RCC 7860 (cell line): ENCODE measurements at places on chromosomes 6 and 20.

GRCh38 chr6:135581211-135581610 is 83.7 kb upstream of the AHI1 start:
- DNase-seq, result no peak

GRCh38 chr6:37433657-37434271 is 743 bp downstream of the CMTR1 start:
- DNase-seq, result no peak

DNA sequence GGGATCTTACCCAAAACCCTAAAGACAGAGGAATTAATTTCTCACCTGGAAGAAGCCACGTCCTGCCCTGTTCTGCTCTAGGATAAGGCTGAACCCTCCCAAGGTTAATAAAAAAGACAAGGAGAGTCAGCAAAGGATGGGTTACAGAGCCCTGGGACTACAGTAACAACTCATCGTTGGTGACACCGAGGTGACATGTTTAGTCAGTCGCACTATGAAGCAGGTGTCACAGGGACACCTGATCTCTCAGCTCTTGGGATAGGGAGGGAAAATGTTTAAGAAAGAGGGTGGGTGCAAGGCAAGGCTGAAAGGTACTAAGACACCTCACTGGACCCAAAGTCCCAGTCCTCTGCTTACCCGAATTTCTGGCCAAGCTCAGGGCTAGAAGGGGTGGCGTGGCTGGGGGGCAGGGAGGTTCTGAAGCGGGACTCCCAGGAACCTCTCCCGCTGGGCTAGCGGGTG is 562 bp downstream of the MOCS1 start:
- no peak for DNase-seq

DNA sequence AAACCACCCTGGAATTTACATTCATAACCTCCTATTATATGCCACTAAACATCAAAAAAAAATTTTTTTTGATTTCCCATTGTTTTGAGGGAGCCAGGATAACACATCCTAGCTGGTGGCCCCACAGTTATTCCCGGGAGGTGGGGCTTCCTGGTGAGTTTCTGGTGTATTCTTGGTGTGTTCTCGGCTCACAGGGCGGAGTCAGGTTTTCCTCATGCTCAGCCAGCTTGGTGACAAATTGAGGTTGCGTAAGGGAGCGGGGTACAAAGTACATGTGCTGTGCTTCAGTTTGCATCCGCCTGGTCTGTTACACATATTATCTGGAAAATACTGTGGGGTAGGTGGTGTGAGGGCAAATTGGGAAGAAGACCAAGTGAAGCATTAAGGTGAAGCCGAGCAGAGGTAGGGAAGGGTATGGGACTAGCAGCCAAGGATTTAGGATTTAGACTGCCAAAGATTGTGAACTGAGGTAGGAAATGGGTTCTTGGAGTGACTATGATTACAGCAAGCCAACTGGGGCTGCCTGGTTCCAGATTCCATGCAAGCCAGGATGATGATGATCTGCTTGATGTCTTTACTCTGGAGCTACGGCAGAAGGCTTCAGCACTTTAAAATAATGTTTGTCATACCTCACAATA is 46.2 kb upstream of the EEF1A1 start:
- DNase-seq, result peak; percentile 66

DNA sequence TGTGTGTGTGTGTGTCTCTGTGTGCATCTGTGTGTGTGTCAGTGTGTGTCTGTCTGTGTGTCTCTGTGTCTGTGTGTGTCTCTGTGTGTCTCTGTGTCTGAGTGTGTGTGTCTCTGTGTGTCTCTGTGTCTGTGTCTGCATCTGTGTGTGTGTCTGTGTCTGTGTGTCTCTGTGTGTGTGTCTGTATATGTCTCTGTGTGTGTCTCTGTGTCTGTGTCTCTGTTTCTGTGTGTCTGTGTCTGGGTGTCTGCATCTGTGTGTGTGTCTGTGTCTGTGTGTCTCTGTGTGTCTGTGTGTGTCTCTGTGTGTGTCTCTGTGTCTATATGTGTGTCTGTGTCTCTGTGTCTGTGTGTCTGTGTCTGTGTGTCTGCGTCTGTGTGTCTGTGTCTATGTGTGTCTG is 207.8 kb downstream of the TAF4 start:
- no peak for DNase-seq

GRCh38 chr6:134925800-134926199 is 24.1 kb downstream of the ALDH8A1 start:
- peak; percentile 28 for DNase-seq

DNA sequence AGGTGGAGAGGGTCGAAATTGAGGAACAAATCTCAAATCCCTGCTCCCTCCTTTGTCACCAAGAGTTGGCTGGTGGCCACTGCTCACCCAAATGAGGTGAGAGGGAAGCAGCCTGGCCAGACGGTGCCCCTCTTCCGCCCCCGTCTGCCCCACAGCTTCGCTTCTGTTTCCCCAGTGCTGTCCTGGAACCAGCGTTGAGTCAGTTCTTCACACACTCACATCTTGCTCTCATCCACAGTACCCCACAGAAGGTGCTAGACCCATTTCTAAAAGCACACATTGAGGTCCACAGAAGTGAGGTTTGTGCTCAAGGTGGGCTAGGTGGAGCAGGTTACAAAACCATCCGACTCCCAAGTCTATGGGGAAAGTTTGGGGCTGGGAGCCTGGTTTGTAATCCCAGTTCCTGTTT is 3.8 kb downstream of the CEBPB start:
- no peak for DNase-seq

DNA sequence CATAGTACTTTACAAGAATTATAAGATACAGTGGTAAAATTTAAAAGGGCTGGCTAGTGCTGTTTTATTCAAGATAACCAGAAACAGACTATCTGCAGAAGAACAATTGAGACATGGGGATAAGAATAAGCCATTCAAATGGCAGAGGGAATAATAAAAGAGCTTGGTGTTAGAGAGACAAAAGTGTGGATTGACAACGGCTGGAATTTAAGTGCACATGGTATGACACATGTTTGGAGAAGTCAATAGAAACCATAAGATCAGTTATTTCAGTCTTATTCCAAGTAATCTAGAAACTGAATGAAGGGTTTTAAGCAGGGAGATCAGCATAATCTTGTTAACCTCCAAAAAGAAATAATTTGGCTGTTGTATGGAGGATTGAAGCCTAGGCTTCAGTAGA is 1205.5 kb upstream of the CITED2 start:
- DNase-seq, result no peak

DNA sequence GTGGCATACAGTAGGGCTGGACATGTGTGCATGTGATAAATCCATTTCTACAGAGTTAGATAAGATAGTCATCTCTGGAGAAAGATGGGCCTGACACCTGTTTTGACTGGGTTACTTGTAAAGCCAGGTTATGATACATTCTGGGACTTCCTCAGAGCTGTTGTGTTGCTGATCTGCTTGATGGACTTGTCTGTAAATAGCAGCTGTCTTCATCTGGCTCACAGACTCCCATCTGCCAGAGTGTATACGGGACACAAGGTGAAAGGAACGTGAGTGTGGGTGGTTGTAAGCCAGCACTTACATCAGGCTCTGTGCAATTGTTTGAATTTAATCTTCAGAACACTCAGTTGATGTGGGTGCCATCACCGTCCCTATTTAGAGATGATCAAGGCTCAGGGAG is 49.8 kb downstream of the ZDHHC14 start:
- DNase-seq, result no peak

DNA sequence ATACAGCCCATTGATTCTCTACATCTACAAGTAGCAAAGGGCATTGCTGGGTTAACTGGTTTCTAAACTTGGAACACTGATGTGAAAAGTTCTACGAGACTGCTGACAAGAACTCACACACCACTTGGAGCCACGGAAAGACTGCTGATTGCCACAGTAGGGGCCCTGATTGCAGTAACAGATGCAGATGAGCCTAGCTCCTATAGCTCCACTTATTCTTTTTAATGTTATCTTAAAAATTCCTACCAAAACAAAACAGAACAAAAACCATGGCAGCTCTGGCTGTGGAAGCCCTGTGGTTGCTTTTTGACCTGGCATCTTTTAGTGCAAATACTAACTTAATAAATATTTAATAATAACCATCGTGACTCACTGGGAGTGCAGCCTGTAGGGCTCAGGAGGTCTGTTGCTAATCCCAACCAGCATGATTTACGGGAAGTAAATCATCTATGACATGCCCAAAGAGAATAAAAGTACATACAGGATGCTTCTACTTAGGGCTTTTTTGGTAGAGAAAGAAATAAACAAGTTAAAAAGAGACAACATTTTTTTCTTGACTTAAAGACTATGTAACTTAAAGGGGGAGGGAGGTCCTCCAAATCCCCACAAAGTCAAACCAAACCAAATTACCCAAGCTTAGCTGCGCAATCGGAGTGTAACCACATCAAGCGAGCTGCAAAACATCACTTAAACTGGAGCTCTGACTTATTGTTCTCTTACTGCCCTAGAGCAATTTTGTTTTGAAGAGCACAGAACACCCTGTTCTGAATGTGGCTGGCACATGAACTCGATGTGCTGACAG is 87.2 kb downstream of the FKBP5 start:
- DNase-seq, result peak; percentile 64

GRCh38 chr6:47023573-47023972 is 18.6 kb downstream of the ADGRF1 start:
- DNase-seq, result no peak

GRCh38 chr20:49432550-49432949 is 49.9 kb downstream of the KCNB1 start:
- DNase-seq, result no peak

DNA sequence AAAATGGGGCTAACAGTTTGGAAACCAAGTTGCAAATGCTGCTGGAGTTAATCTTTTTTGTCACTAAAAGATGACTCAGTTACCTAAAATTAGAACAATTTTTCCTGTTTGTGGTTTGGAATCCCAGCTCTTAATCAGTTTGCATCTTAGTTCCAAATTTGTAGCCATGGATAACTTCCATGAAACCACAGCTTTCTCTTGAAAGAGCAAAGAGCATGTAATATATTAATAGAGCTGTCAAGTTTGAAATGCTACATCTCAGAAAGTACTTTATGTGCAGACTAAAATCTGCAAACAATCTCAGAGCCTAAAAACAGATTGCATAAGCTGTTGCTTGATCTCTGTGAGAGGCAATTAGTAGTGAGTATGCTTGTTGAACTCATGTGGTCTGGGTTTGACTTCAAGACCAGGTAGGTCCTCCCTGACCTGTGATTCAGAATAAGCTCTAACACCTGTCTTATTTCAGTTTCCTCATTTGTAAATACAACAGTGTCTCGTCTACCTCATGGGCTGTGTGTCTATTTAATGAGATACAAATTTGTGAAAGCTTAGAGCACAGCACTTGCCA is 23.5 kb downstream of the DHX35 start:
- peak; percentile 65 for DNase-seq

GRCh38 chr6:56406276-56407269 is 159.2 kb upstream of the COL21A1 start:
- no peak for DNase-seq

DNA sequence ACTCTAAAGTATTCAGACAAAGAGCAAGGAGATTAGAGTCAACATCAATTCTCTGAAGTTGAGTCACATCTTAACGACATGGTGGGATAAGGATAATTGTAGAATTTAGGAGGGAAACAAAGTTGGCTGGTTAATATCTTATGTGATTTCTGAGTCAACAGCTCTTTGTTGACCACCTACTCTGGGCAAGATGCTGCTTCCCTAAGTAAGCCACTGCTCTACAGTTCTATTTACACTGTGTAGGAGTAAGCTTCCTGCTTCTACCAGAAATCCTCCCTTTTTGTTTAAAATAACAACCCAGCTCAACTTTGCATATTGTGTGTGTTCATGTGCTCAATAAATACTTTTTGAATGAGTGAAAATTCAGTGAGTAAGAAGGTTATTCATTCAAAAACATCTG is 3.1 kb downstream of the HS3ST5 start:
- no peak for DNase-seq

DNA sequence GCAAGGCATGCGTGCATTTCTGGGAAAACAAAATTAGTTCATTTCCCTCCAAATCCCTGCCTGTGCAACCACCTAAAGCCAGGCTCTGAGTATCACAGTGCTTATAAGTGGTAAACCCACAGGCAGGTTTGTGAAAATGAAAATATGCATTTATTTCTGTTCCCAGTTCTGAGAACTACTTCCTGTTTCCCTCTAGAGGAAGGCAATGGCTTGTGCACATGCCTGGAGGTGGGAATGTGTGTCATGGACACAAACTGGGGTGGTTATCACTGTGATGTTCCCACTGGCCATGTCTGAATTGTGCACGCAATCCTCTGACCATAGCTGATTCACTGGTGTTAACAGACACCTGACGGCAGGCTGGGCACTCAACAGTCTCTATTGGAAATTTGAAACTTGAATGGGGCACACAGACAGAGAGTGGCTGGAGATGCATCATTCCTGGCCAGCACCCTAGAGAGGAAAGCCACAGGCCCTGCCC is 26.3 kb downstream of the FAM110A start:
- no peak for DNase-seq

DNA sequence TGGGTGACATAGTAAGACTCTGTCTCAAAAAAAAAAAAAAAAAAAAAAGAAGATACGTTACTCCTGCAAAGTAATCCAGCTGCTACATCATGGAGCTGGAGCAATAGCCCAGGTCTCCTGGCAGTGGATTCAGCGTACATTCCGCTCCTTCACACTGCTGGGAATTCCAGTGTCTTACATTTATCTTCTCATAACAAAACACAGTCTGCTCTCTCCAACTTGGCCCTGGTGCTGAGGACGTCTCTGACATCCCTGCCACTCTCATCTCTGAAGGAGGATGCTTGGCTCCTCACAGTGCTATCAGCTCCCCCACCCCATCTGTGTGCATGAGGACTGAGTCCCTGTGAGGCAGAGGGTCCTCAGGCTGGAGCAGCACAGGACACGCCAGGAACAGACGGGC is 529.8 kb downstream of the CD83 start:
- no peak for DNase-seq

DNA sequence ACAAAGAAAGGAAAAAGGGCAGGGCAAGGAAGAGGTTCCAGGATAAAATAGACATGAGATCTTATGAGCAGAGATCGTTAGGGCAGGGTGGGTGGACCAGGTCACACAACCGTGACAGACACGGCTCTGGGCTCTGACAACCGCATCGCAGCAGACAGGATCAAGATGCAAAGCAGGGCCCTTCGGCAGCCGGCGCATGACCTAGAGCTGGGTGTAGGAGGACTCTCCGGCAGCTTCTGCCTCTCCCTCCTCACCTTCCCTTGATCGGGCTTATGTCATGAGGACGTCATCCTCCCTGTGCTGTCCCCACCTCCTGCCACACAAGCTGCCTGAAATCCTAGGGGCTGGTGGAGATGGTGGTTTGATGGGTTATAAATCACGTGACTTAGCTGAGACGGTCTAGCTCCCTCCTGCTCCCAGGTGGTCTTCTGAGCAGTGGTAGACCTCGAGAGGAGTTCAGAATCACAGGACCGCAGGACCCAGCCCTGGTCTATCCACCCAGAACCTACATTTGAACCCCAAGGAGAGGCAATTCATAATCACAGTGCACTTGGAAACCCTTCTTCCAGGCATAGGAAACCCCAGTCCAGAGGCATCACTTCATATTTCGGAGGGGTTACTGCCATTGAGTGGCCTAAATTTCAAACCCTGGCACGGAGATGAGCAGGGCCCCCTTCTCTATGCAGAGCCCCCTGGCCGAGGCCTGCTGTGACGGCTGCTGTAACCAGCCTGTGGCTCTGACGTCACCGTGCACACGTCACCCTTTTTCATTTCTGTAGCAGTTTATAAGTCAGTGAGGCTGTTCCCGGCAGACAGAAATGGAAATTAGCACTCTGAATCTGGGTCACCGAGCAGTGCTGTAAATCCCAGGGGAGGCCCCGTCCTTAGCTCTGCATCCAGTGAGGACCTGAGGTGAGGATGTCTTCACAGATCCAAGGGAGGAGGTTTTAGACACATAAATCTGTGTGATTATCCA is 8.7 kb upstream of the CCR6 start:
- no peak for DNase-seq

GRCh38 chr6:158571826-158572652 is 12.1 kb downstream of the TMEM181 start:
- peak; percentile 88 for DNase-seq

- no peak for DNase-seq
Observed at GRCh38 chr6:16706029-16706428, 55.2 kb downstream of the ATXN1 start.
